ENCODE measurements at places on chromosomes 16 and 17.
A peak's percentile ranks its signal among the peaks of the same experiment; 100 is the strongest.

DNA sequence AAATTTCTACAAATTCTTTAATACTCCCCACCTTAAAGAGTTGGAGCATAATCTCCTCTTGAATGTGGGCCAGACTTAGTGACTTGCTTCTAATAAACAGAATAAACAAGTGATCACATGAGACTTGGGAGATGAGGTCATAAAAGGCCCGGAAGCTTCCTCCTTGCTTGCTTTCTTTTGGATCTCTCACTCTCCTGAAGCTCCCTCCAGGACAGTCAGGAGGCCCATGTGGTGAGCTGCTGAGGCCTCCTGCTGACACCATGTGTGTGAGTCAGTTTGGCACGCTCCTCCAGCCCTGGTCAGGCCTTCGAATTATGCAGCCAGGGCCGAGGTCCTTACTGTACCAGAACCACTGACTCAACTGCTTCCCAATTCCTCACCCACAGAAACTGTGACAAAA is 53.2 kb downstream of the NDEL1 start:
- peak; percentile 73 for DNase-seq

GRCh38 chr16:68740628-68741346 is 3.7 kb downstream of the CDH1 start:
- DNase-seq, result no peak

GRCh38 chr16:20906341-20907255 is 6.0 kb downstream of the LYRM1 start:
- DNase-seq, result no peak

DNA sequence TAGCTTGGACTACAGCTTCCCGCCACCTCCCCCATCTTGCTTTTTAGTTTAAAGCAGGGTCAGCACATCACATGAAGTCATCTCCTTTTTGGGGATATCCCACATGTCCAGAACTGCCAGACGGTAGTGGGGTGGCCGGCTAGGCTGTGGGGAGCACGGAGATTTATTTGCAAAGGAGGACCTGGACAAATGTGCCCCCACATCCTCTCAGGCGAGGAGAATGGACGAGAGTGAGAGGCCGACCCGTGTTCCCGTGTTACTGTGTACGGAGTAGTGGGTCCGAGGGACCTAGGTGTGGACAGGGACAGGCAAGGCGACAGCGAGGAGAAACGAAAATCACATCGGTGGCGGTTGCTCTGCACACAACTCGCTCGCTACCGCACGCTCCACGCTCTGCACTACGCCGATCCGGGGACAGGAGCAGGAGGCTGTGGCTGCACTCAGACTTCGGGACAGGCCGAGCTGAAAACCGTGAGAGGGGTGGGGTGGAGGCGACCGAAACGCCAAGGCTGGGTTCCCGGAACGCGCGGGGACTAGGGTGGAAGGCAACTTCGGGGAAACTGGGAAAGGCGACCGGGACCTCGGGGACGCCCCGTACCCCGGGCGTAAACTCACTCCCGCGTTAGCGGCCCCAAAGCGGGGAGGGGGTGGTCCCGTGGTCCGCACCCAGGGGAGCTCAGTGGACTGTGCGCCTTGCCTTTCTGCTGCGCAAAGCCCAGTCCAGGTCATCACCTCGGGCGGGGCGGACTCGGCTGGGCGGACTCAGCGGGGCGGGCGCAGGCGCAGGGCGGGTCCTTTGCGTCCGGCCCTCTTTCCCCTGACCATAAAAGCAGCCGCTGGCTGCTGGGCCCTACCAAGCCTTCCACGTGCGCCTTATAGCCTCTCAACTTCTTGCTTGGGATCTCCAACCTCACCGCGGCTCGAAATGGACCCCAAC is at the start of gene MT1A:
Gene MT1A (plus strand): TSS at position 853 of the 937 bp plus-strand sequence. CDS start 73 bp downstream, at position 926.
- peak; percentile 85 for DNase-seq

DNA sequence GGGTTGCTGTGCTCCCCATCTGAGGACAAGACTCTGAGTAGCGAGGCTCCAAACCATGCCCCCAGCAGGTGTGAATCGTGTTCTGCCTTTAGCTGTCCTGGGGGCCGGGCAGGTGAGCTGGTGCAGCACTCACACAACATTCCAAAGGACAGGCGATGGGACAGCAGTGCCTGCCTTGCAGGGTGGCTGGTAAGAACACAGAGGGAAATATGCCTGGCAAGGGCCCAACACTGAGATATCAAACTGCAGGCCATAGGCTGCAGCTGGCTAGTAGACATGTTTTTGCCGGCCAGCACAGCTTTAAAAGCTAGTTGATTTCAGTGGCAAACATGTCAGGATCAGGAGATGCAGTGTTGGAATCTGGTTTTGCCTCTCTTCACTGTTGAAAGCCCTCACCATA is 23.6 kb downstream of the CLEC16A start:
- DNase-seq, result no peak

DNA sequence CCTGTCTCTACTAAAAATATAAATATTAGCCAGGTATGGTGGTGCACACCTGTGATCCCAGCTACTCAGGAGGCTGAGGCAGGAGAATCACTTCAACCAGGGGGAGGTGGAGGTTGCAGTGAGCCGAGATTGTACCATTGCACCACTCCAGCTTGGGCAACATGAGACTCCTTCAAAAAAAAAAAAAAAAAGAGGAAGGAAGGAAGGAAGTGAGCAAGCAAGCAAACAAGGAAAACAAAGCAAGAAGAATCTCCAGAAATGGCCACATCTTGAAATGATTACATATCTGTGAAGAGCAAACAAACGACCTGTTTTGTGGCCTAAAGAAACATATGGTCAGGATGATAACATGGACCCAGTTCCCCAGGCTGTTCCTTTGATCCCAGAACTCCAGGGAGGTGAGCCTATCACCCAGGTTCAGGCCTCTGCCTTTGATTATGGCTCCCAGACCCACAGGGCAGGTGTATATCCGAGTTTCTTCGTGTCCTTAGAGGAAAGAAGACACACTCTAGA is 8.9 kb downstream of the ACOX1 start:
- DNase-seq, result no peak

GRCh38 chr17:82972836-82973372 is 106.5 kb upstream of the METRNL start:
- DNase-seq, result peak; percentile 53

DNA sequence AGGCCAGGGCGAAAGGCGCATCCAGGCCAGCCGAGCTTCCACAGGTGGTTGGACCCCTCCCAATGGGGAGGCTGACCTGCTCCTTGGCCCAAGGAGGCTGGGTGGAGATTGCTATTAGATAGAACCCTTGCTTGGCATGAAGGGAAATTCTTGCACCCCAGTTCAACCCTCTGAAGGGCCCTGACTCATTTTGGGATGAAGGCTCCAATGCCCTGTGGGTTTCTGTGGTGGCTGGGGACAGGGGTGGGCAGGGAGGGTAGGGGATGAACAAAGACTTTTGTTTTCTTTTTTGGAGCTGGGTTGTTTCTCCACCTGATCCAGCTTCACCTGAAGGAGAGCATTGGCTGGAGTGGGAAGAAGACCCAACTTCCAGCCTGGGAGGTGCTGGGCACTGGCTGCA is 16.7 kb upstream of the TBX21 start:
- no peak for DNase-seq

Data from right atrium auricular region (tissue), 2 donors.